ENCODE measurements at places on chromosomes 3 and 15. TPM values are rescaled to one million over a fixed set of nuclear protein-coding genes. Genes with fewer than 3 reads are reported as not detected.

Gene TRIM69
- 26.5 TPM for total RNA-seq

Gene ALS2CL
- total RNA-seq = 19.0 TPM

Gene TMEM40
- 0.10 TPM for total RNA-seq

Gene ST8SIA2
- total RNA-seq = 2.3 TPM

Gene PCOLCE2
- 4.7 TPM for total RNA-seq

Gene AGBL1
- not detected for total RNA-seq

Gene TYRO3
- 6.1 TPM for total RNA-seq

Gene RTP3
- not detected for total RNA-seq

Gene PARP15
- total RNA-seq = not detected

Gene RNF7
- 46.9 TPM for total RNA-seq

Gene MORF4L1
- total RNA-seq = 422 TPM

DNA sequence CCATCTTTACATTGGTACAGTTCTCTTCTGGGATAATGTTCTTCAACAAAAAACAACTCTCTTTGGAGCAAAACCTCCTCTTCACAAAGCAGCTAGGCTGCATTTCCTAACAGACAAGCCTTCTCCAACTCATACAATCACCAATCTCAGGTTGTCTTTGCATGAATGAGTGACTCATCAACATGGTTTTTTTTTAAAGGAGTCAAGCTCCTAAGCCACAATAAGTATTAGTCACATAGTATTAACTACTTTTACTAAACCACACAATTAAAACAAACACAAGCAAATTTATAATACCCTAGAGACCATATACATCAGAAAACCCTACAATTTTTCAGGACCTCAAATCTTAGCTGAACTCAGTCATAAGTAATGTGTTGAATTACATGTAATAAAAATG, 137.4 kb downstream of the TBC1D5 start:
- peak; percentile 98 for DNase-seq

DNA sequence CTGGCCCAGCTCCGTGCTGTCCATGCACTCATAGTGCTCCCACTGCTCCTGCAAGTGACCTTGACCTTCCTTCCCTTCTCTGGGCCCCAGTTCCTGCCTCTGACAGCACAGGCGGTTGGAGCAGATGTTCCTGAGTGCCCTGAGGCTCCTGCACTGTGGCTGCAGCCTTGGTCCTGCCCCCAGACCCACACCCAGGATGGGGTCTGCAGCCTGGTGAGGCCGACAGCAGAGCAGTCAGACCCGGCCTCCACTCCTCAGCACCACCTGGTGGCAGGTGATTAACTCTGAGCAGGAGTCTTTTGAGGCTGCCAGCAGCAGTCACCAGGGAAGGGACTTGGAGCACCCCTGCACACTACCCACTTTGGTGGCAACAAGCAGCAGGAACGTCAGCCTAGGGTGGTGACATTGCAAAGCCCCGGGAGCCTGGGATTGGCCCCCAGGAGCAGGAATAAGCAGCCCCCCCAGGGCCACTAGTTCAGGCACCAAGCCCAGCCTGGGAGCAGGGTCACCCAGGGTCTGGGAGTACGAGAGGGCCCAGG, 64.6 kb downstream of the CYP11A1 start:
- DNase-seq = peak; percentile 15

GRCh38 chr3:140597792-140598191, 80.1 kb upstream of the TRIM42 start:
- no peak for DNase-seq

GRCh38 chr3:157859541-157859940, 246.7 kb downstream of the SHOX2 start:
- DNase-seq = no peak

- DNase-seq = no peak
Observed at GRCh38 chr3:173214576-173214975, 73.5 kb upstream of the SPATA16 start.

DNA sequence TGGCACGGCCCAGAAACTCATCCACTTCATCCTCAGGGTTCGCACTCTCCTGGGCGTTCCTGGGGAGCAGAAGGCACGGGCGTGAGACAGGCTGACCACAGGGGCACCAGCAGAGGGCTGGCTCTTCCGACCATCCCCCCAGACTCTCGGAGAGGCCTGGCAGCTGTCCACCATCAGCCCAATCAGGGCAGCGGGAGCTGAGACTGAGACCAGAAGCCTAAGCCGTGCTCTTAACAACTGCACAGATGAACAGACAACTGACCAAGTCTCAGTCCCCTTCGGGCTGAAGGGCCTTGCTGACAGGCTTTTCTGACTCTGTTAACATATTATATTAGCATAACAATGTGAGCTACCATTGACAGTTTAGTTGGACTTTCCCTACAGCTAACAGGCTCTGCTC, 118.0 kb downstream of the SEC22A start:
- no peak for DNase-seq

- peak; percentile 76 for DNase-seq
Observed at GRCh38 chr15:22949074-22949547, 31.1 kb downstream of the CYFIP1 start.

GRCh38 chr3:44571024-44571423, 13.7 kb upstream of the ZNF660 start:
- DNase-seq = no peak

- DNase-seq = no peak
Observed at GRCh38 chr3:126714276-126714900, 10.3 kb downstream of the CHCHD6 start.

DNA sequence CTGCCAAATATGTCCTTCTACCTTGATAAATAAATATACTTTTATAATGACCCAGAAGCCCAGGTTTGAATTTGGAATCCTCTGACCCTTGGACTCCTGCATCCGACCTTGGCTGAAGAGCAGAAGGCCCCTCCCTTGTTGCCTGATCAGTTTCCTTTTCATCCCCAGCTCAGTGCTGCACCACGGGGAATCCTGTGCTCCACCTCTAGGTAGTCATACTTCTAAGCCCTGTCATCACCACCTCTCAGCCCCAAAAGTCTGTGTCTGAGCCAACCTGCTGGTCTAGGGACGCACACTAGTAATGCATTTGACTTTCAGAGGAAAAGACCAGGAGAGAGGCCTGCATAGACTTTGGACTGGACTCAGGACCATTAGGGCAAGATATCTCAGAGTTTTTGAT, 310.6 kb downstream of the NLGN1 start:
- DNase-seq = no peak

GRCh38 chr3:48598323-48599076, 3.4 kb upstream of the COL7A1 start:
- peak; percentile 82 for DNase-seq

DNA sequence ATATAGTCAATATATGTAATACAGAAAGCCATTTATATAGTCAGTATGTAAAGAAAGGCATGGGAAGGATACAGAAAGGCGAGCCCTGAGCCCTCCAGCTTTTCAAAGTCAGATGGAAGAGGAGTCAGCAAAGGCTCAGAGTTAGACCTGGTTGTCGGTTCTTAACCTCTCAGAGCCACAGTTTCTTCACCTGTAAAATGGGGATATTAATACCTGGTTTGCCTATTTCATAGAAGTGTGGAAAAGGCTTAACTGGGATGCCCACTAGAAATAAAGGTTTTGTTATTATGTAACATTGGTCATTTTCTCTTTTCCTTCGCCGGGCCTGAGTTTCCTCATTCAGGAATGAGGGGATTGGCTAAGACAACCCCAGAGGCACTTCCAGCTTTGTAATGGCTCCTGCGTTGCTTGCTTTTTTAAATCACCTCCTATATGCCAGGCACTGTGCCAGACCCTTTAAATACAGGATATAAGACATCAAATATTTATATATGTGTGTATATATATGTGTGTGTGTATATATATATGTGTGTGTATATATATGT, 2.4 kb downstream of the CRELD1 start:
- no peak for DNase-seq

- peak; percentile 18 for DNase-seq
Observed at GRCh38 chr15:68700455-68701123, 120.1 kb downstream of the ANP32A start.

GRCh38 chr15:82045179-82045891, 483 bp downstream of the MEX3B start:
- no peak for DNase-seq
